BE2C (cell line): ENCODE measurements at places on chromosomes 7 and 10.
A peak's percentile ranks its signal among the peaks of the same experiment; 100 is the strongest.

DNA sequence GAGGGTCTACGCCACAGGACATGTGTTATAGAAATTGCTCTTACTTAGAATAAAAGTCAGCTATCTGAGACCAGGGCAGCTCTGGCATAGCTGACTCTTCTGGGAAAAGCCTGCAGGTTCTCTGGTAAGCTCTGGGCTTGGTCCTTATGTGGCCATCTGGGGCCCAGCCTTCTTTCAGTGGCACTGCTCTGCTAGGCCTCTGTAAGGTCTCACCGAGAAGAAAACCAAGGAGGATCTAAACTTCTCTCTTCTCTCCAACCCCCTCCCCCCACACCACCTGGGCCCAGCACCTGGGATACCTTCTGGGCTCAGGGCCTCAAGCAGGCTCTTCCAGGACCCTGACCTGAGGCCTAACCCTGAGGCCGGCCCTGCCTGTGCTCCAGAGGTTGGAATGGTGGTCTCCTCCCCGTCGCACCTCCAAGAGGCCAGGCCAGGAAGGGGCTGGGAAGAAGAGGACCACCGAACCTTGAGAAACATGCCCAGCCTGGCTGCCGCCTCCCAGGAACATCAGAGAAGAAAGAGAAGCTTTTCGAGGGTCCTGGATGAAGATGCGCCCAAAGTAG, 323.6 kb downstream of the GFRA1 start:
- no peak for DNase-seq

- no peak for DNase-seq
Observed at GRCh38 chr7:106864298-106865081, 592 bp upstream of the PIK3CG start.

GRCh38 chr10:22086730-22087401, 83.3 kb upstream of the DNAJC1 start:
- peak; percentile 47 for DNase-seq

GRCh38 chr10:96765406-96766240, 45.3 kb upstream of the PIK3AP1 start:
- peak; percentile 60 for DNase-seq

DNA sequence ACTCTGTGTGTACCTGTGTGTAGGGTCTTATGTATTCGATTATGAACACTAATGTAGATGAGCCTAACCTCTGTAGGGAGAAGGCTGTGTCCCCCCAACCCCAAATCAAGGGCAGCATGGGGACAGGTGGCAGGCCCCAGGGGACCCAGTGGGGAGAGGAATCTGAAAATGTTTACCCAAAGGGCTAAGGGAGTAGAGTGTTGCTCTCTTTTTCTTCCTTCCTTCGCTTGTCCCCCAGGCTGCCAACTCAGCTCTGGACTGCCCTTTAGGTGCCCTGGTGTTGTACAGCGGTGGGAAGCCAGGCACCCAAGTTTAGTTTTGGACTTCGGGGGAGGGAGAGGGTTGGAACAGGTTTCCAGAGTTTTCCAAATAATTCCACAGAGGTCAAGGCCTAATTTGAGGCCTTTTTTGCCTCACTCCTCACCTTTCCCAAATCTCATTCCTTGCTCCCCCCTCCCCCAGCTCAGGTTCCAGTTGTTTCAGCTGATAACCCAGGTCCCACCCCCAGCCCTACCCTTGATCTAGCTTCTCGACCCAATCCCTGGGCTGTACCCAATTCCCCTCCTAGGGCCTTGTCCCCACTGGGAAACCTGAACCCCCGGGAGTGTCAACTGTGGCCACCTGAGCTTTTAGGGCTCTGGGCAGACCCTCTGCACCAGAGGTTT, 9.1 kb upstream of the PAX2 start:
- no peak for DNase-seq

- no peak for DNase-seq
Observed at GRCh38 chr10:88095223-88095721, 231.8 kb downstream of the PTEN start.

- peak; percentile 90 for DNase-seq
Observed at GRCh38 chr7:76397409-76398183, 11.9 kb downstream of the SSC4D start.

DNA sequence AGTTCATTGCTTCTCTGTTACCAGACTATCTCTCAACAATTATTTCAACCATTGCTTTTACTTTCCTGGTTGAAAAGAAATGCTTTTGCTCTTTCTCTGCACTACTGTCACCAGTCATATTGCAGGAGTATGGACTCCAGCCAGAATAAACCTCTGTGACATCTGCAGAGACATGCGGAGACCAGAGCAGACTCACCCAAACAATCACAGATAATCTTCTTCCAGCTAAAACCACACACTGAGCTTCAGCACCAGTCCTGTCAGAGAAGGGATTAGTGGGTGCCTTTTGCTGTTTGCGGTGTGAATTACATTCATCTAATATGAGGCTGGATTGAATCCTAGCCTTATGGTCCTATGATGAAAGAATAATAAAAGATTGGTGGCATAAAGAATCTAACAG, 258.6 kb downstream of the CNTNAP2 start:
- no peak for DNase-seq

GRCh38 chr7:114790521-114790920, 131.4 kb upstream of the MDFIC start:
- no peak for DNase-seq

GRCh38 chr10:13773043-13773442, 186.3 kb downstream of the PRPF18 start:
- no peak for DNase-seq

DNA sequence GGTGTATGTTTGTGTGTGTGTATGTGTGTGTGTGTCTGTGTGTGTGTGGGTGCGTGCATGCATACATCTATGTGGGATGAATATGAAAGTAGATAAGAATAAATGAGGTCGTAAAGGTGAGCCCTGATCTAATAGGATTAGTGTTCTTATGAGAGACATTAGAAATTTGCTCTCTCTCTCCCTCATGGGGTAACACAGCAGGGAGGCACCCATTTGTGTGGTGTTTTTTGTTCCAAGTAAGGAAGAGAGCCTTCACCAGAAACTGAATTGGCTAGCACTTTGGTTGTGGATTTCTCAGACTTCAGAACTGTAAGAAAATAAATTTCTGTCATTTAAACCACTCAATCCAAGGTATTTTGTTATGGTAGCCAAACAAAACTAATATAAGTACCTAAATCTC, 353.7 kb upstream of the CHRM2 start:
- DNase-seq: no peak

DNA sequence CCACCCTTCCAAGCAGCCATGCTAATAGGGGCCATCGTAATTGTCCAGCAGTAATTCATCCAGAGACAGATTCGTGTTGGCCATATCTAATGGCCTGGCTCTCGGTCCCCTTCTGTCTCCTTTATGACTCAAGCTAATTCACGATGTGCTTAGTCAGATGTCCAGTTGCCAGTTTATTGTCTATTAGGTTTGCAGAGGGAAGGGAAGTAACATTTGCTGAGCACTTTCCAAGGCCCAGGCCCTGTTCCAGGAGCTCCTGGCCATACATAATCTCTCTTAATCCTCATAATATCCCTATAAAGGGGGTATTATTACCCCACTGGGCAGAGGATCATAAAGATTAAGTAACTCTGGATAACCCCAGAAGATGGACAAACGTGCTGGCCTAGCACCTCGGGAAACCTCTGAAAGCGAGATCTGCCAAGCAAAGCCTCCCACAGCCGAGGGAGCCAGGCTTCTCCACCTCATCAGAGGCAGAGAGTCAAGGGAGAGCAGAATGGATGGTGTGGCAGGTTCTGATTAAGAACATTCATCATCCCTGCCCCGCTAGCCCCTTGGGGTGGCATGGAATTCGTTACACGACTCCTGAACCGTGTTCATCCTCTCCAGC, 153.7 kb downstream of the PLXNA4 start:
- DNase-seq: no peak
